ENCODE measurements at places on chromosomes 6 and 20.
A peak's percentile ranks its signal among the peaks of the same experiment; 100 is the strongest.

DNA sequence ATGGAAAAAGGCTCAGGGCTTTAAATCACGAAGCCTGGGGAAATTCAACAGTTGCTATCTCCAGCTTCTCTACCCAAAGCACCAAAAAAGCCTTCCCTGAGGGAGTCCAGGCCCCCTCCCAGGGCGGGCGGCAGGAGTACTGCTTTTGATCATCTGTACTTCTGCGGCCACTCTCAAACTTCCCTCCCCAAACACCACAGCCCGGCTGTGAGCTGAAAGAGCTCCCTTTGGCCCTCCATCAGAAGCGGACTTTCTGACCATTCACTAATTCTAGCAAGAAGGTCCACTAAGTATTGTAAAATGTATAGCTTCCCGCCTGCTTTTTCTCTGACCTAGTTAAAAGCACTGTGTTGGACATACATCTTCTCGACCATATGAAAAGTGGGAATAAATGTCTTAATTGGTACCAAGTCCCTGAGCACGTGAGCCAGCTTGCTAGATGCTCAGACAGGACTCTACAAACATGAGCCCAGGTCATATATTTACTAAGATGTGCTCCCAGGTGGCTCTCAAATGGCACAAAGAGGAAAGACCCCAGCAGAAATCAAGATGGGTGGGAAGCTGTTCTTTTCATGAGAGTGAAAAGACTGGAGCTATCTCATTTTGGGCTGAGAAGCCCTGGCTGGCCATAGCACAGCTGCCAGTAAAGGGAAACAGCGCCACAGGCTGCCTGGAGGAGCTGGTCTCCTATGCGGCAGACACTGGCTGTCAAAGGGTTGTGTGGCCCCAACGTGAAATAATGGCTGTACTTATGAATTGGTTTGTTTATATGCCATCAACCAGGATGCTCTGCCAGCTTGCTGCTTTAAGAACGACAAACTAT, 58.6 kb downstream of the GFOD1 start:
- no peak for DNase-seq

GRCh38 chr20:59784791-59785668, 148.4 kb downstream of the SYCP2 start:
- DNase-seq, result peak; percentile 24

DNA sequence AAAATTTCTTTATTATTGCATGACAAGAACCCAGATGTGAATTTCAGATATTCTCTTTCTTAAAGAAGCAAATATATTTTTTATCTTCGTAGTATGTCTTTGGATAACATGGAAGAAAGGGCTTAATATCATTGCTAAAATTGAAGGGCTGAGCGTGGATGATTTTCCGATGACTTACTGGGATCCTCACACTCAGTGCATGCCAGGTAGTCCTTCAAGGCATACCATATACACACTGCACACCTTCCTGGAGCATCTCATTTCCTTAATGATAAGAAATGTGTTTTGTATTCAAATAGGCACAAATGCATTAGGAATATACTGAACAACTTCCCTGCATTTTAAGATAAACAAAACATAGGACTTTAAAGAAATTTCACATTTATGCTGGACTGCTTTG, 193.9 kb upstream of the MAP3K7 start:
- DNase-seq, result no peak

DNA sequence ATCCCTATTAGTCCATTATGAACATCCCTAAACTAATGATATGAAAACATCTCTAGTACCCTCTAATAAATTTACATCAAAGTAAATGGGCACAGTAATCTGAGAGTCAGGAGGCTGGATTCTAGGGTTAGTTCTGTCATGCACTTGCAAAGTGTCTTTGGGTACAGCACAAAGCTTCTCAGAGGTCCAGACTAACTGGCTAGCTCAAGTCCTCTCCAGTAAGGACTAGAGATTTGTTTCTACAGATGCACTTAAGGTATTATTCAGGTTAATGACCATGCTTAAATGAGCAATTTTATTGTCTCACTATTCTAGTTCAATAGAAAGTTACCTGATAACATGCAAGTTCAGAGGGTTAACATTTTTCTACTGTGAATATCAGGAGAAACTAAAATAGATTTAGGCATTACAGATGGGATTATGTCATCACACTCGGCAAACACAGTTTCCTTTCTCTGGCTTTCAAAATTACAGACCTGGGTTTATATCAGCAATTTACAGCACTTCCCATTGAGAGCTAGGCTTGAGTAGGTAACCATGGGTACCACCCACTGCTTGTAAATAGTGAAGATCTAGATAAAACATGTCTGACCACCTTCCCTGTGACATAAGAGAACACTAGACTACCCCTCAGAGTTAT, 402.9 kb upstream of the RUNX2 start:
- DNase-seq, result no peak

- DNase-seq, result no peak
Measured at GRCh38 chr6:32941214-32941768, 463 bp upstream of the HLA-DMB start.

DNA sequence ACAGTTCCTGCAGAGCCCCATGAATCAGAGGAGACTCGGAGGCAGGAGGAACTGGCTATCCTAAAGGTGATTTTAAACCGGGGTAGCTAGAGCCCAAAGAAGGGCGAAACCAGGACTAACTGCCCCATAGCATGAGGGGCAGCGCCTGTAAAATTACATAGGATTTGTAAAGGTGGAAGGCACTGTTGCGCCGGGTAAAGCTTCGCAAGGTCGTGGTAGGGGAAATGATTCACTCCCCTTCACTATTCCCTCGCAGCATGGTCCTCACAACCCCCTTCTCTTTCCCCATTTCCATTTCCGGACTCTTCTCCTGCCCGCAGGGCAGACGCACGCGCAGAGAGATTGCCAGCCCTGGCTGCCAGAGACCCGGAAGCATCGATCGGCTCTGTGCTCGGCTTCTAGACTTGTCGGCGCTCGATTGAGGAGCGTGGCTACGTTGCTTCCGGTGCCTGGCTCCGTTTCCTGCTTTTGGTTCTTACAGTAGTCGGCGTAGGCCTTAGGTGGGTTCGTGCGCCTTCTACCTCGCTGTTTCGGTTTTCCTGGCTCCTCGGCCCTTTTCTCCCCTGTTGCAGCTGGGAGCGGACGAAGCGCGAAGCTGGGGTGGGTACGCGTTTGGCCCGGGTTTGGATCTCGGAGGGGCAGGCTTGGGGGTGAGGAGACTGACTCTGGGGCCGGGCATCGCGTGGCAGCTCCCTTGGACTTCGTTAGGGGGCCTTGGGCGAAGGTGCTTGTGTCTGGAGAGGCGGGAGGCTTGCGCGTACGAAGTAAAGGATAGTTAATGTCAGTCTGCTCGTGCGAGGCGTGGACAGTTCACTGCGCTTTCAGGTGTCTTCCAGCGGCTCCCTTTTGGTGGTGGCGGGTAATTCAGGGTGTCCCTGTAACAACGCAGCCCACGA, at the start of gene SNRPB2:
Gene SNRPB2 (plus strand): TSS at position 462 of the 896 bp plus-strand sequence. CDS start 1,677 bp downstream, outside the sequence.
- peak; percentile 97 for DNase-seq

- DNase-seq, result no peak
Measured at GRCh38 chr6:30782425-30783014, 38.2 kb upstream of the IER3 start.

DNA sequence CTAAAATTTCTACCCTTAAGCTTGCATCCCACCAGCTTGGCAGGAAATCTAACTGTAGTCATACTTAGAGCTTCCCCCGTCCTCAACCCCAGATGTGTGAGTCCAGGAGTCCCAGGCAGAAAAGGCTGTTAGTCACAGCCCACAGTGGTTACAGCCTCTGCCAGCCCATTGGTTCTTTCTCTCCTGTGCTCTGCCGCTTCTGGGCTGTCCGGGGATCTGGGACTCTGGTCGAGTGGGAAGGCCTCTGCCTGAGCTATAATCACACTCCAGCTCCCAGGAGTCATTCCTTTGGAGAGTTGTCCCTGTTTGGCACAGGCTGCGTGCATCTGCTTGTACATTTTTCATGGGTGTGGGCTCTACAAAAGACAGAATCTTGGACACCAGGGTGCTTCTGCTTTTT, 45.6 kb upstream of the FYN start:
- DNase-seq, result peak; percentile 77

GRCh38 chr6:69719602-69720193, 77.1 kb downstream of the LMBRD1 start:
- no peak for DNase-seq

DNA sequence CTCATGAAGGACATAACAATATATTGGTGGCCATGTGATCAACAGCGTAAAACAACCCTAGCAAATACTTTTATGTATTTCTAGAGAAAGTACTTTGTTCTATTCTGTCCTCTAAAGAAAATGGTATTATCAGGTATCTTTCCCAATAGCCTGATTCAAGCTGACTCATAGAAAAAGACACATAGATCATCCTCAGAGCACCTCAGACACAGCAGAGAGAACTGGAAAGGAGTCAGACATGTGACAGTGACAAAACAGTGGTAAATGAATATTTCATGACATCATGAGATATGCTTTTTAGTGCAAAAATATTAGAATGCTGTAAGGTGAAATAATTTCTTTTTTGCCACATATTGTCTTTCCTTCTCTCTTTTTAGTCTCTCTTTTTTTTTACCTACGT, 1355.0 kb upstream of the MAP3K7 start:
- DNase-seq, result no peak

GRCh38 chr6:105561486-105561885, 158.6 kb upstream of the PREP start:
- no peak for DNase-seq

GRCh38 chr6:10030942-10031537, 383.8 kb downstream of the TFAP2A start:
- DNase-seq, result no peak

GRCh38 chr6:40408786-40409542, 178.2 kb downstream of the LRFN2 start:
- DNase-seq, result no peak
